Dermis microvascular lymphatic vessel endothelial cell (primary cell): ENCODE measurements at places on chromosomes 4 and X.

- DNase-seq, result no peak
Observed at GRCh38 chrX:22041907-22042530, 9.9 kb downstream of the PHEX start.

DNA sequence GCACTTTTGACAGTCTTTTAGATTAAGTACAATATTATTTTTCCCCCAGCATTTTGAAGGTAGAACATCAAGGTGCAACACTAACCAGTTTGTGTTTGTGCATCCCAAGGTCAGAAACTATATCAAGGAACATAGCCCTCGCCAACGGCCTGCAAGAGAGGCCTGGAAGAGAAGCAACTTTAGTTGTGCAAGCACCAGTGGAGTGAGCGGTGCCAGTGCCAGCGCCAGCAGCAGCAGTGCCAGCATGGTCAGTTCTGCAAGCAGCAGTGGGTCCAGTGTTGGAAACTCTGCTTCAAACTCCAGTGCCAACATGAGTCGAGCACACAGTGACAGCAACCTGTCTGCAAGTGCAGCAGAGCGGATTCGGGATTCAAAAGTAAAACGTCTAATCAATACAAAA, 21.7 kb downstream of the FAM199X start:
- DNase-seq, result no peak

- DNase-seq, result no peak
Observed at GRCh38 chr4:10201381-10202223, 85.0 kb upstream of the WDR1 start.

DNA sequence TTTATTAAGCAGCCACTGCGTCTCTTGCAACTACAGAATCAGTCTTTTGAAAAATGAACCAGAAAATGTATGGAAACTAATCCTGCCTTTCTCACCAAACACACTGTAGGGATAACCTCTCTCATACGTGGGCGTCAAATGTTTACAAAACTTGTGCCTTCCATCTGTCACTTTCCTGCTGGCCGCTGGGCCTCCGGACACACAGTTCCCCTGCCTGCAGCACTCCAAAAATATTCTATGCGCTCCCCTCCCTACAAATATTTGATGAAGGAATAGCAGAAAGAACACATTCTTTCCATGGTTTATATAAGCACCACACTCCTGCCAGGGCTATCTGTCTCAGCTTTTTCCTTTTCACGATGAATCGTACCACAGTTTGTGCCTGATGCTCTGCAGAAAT, 14.9 kb upstream of the CYTL1 start:
- peak; percentile 40 for DNase-seq

GRCh38 chr4:148849581-148849980, 407.4 kb upstream of the NR3C2 start:
- DNase-seq, result no peak

DNA sequence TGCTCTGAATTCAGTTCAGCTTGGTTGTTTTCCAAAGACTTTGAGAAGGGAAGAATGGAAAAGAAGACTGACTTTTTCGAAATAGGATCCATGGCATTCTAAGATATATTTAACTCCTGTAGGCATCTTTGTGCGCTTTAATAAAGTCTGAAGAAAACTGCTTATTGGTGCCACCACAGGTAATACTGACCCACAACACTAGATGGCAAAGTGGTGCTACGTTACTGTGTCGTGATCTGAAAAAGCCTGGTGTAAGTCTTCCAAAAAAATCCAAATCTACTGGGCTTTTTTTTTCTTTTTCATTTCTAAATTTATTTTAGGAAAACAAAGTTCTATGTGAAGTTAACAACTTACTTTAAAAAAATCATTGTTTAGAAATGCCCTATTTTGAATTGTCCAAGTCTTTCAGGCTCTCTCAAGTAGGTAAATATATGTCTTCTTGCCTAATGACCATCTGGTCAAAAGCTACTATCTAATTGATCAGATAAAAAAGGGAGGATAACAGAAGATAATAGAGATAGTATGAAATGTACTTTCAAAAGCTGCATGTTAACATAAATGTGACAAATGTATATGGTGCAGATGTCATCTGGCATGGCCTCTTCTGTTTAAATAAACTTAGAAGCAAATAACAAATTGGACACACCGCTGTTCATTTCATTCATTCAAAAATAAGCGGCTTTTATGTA, 47.0 kb upstream of the MID1IP1 start:
- peak; percentile 41 for DNase-seq

DNA sequence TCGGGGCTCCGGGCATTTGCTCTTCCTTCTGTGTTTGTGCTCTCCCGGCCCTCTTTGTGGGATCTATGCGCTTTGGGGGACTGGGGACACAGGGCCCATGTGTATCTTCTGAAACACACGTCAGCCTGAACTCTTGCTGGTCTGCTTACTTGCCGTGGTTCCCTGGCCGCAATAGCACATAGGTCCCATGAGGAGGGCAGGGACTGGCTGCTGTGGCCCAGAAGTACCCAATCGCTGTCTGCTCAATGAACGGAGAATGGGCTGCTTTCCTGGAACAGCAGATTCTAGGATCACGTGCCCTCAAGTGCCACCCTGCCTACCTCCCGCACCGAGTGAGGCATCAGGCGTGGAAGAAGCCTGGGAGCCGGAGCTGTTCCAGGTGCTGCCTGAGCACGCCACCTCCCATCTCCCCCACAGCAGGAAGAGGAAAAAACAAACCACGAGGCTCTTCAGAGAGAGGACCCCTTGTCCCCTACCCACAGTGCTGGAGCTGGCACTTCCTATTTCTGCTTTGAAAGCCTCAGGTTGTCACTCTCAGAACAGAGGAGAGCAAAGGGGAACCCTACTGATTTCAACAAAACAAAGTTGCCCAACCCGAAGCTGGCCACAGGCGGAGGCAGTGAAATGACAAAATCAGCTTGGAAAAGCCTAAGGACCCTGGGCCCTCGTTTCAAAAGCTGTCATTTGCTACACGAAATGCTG, 3.8 kb downstream of the G6PD start:
- DNase-seq, result no peak
